GM10248 (cell line): ENCODE measurements at places on chromosomes 12 and 14.

DNA sequence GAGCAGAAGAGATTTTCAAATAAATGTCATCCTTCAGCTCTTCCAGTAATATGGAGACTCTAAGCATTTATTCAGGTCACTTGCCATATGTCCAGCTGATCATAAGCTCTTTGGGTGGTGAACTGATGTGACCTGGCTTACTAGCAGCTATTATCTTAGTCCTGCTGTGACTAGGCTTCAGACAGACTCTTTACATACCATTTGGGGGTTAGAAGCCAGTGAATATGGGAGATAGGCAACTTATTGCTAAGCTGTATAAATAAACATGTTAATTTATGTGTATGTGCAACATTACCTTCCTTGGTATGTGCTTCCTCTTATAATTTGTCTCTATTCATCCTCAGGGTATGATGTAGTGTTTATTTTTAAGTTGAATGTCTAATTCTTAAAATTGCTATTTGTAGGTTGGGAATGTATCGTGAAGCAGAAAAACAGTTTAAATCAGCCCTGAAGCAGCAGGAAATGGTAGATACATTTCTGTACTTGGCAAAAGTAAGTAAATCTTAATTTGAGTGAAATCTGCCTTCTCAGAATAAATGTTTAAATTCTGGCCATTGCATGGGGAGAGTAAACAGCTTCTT is 32.4 kb downstream of the TTC8 start:
- no peak for DNase-seq

DNA sequence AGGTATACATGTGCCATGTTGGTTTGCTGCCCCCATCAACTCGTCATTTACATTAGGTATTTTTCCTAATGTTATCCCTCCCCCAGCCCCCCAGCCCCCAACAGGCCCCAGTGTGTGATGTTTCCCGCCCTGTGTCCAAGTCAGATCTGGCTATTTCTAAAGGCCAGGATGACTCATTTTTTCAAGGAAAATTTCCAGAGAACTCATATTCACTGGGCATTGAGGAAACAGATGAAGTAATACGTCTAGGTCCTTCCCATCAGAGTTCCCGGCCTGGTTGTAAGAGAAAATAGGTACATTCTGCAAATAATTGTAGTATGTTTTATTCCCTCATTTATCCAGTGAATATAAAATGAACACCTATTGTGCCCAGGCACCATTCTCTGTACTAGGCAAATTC is 345.2 kb downstream of the BCL11B start:
- DNase-seq: no peak

DNA sequence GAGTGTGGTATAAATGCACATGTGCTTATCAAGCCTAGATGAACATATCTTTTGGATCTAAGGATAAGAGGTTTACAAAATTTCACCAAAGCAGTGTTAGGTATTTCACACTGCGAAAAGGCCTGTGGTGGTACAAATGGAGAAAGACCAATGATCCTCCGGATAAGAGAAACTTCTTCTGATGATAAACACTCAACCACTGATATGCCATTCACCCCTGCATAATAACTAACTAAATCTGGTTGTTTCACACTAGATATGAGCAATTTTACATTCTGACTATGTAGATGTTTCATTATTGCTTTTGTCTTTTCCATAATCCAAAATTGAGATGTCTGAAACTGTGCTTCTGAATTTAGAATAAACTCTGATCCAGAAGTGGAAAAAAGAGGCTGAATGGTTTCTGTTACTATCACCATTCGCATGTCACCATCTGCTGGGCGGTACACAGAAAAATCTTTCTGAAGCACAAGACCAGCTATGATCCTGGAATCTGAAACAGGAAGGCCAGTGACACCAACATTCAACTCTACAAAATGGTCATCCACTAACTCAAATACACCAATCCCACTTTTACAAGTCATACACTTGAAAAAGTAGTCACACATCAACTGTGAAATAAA is 1.3 kb downstream of the BBS10 start:
- DNase-seq: peak; percentile 32

DNA sequence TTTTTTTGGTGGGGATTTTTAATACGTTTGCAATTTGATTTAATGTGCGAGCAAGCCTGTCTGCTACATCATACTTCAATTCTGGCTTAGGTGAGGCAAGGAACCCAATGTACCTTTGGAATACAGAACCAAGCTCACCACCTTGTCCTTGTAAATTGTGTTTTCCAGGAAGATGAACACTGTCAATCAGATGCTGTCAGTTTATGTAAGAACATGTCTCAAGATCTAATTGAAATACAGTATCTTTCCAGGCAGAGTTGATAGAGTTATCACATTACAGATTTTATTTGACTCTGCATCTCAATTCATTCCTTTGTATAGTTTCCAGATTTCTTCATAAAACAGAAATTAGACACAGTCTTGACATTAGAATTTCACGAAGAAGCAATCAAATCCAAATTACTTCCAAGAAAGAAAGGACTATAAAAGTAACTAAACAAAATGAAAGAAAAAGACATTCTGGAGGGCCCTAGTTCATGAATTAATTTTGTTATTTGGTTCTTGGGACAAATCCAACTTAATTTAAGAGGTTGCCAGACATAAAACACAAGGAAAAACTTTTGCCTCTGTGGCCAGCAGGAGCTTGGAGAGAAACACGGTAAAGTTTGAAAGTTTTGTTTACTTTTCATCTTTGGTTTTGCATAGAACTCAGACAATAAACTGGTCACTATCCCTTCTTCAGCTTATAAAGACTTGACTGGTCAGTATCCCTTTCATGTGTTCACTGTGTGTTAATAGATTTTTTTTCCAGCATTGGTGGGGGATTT is 16.4 kb upstream of the MED13L start:
- no peak for DNase-seq

DNA sequence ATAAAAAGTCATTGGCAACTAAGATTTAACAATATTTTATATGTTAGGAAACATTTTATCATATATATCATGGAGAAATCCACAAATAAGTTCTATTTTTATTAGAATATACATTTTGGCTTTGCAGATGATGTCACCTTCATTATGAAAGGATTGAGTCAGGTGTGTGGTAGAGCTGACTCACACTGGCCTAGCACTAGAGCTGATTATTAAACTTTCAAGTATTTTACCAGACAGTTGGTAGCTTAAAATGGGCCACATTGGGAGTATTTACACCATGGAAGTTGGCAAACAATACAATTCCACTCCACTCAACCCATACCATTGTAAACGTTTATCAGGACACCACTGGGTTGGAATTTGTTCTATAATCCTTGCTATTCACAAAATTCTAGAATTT is 1036.6 kb downstream of the TRHDE start:
- DNase-seq: no peak

DNA sequence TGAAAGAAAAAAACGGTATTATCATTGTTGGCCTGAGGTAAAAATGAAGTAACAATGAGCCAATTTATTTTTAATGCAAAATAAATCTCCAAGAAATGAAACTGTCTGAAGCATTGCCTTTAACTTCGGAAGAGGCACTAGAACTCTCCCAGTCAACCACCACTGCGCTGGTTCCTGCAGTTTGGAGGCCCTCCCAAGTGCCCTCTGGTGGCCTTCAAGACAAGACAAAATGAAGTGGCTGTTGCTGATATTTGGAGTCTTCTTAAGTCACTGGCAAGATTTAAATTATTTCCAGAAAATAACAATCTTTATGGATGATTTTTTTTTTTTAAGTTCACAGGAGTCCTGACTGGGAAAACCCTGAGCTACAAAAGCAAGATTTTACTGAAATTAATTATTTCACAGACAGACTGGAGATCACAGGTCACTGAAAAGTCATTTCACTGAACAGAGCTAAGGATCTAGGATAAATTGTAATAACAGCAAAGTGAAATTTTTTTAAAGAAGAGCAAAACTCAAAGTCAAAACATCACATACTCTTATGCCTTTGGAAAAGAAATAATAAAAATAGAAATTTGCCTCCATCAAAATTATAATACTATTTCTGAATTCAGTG is 58.2 kb downstream of the DICER1 start:
- no peak for DNase-seq

DNA sequence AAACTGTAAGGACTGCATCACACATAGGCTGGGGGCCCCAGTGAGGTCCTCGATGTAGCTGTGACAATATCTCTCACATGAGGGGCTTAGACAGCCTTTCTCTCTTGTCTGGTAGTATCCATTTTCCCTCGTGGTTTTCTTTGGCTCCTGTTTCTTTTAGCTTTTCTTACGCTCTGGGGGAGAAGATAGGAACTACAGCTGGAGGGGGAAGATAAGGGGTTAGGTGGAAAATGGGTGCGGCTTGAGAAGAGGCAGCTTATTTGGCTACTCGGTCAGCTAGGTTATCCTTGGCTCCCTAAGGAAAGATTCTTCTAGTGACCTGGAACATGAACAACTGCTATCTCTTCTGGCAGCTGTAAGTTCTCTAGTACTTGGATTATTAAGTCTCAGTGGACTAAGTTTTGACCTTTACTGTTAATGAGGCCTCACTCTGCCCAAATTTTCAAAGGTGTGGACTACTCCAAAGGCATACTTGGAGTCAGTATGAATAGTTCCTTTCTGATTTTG is 28.7 kb upstream of the CPNE8 start:
- no peak for DNase-seq

- no peak for DNase-seq
Measured at GRCh38 chr12:3236345-3237187, 159.4 kb downstream of the TSPAN9 start.

DNA sequence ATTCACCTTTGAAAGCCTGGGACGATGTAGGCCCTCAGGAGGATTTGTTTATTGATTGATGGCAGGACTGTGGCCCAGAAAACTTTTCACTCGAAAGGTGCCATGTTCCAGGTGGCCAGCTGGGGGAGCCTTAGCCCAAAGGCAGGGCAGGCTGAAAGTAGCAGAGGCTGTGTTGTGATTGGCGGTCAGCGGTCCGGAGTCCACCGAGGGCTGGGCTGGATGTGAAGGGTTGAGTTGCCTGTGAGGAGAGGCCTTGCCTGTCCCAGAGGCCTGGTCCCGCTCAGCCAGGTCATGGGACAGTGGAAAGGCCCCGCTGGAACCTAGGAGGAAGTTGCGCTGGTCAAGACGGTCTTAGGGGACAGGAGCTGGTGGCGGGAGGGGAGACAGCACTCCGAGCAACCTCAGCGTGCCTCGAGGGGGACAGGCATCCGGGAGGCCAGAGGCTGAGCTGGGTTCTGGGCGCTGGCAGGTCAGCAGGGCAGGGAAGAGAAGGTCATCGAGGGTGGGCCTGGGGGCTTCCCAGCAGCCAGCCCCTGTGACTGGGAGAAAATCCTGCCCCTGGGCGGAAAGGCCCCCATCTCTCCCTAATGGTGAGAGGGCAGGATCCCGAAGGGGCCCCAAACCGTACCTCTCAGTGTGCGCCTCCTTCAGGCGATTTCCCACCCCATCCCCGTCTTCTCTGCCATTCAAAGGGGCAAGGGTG is 26.3 kb downstream of the CMA1 start:
- DNase-seq: peak; percentile 84

DNA sequence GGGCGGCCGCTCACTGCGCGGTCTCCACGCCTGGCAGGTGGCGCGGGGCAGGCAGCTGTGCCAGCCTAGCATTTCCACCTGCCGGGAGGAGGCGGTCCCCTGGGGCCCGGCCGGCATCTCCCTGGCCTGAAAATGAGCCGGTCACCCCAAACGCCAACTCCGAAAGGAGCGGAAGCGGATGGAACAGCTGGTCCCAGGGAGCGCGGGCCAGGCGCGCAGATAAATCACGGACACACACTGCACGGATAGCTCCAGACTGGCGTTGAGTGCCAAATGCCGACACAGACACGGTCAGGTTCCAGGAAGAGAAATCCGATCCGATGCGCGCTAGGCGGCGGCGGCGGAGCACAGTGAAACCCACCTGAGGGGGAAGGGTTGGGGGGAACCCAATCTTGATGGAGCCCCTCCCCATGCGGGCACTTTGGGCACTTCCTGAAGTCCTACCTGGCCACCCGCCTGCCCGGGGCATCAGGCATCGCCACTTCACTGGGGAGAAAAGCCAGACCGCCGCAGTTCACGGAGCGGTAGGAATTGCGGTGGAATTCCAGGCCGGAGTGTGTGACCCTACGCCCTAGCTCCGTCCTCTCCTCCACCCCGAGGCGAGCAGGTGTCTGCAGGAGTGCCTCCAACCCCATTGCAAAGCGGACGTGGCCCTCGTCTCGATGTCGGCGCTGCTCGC is 624 bp upstream of the PLEKHD1 start:
- DNase-seq: no peak

GRCh38 chr14:104680806-104681688 is 8.4 kb upstream of the INF2 start:
- DNase-seq: peak; percentile 72

DNA sequence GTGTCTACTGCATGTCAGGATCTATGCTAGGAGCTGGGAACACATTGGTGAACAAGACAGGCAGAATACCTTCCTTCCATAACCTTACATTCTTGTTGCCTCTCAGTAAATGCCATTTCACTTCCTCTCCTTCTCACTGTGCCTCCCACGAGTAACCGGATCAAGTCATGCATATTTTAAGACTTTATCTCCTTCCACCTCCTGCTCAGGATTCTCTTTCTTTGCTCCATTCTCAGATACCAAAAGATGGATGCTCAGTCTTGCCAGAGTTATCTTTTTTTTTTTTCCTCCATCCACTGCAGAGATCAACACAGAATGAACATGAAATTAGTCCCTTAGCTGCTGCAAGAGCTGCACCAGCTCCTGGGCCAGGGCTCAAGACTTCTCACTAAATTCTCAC is 20.0 kb upstream of the APPL2 start:
- no peak for DNase-seq

GRCh38 chr14:55317542-55318306 is 46.5 kb downstream of the FBXO34 start:
- DNase-seq: no peak

DNA sequence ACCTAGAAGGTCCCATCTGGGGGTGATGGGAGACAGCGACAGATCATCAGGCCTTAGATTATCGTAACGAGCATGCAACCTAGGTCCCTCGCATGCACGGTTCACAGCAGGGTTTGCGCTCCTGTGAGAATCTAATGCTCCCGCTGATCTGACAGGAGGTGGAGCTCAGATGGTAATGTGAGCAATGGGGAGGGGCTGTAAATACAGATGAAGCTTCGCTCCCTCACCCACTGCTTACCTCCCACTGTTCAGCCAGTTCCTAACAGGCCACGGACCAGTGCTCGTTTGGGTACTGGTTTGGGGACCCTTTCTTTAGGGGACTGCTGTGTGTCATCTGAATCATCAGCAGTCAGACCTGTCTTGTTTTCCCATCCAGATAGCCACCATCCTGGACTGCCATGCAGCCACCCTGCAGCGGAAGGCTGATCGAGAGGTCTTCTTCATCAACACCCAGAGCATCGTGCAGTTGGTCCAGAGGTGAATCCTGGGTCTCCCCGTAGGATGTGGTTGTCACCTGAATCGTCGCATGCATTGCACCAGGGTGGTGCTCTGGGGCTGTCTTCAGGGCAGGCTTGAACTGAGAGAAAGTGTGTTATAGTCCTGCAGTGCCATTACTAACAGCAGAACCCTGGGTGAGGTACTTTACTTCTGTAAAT is 96.2 kb downstream of the ACACB start:
- no peak for DNase-seq

- DNase-seq: no peak
Measured at GRCh38 chr12:129635021-129635685, 268.7 kb downstream of the TMEM132D start.

DNA sequence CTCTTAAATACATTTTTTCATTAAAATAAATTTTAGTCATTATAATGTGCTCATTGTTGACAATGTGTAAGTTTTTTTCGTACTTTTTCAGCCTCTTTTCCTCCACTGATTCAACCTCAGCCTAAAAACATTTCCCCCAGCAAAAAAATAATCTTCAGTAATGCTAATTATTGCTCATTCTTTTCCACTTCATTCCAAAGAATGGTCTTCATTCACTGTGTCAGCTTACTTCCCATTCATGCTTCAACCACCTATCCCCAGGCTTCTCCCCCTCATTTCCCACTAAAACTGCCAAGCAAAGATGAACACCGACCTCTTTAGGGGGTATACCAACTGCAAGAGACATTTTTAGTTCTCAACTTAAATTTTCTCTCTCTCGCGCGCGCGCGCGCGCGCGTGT is 2.7 kb upstream of the IPO8 start:
- DNase-seq: no peak
